ENCODE measurements at places on chromosomes 12 and 14.

GRCh38 chr12:116559162-116559935 lies at the start of gene MAP1LC3B2:
Gene MAP1LC3B2, plus strand, starts transcription at chr12:116559381. Its CDS starts 16,562 bp downstream, at chr12:116575943.
- peak; percentile 96 for ATAC-seq

DNA sequence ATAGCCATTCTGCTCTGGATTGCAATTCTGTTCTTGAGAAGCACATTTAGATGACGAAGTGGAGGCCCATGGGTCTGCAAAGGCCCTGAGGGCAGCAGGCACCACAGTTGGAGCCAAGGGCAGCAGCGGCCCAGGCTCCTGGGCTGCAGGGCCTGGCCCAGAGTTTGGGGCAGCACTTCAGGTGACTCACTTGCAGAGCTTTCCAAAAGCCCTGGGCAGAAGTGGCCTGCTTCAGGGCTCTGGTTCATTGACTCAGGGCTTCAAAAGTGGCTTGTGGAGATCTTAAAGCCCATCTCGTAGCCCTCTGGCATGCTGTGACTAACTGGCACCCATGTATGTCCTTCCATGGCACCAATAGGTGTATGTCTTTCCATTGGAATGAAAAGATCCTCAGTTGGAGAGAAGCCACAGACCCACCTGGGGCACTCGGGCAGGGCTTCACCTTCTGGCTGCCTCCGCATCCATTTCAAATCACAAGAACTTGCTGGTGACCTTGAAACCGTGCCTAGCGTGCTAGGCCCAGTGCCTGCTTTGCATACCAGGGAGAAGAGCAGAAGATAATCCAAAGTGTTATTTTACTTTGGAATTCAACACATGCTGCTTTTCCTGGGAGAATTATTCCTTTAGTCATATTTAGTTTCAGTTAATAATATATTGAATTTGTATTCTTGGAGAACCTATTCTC lies 106.7 kb downstream of the PRMT8 start:
- no peak for ATAC-seq

- ATAC-seq = no peak
These were observed 178.1 kb downstream of the SOX5 start for GRCh38 chr12:23771240-23771949.

DNA sequence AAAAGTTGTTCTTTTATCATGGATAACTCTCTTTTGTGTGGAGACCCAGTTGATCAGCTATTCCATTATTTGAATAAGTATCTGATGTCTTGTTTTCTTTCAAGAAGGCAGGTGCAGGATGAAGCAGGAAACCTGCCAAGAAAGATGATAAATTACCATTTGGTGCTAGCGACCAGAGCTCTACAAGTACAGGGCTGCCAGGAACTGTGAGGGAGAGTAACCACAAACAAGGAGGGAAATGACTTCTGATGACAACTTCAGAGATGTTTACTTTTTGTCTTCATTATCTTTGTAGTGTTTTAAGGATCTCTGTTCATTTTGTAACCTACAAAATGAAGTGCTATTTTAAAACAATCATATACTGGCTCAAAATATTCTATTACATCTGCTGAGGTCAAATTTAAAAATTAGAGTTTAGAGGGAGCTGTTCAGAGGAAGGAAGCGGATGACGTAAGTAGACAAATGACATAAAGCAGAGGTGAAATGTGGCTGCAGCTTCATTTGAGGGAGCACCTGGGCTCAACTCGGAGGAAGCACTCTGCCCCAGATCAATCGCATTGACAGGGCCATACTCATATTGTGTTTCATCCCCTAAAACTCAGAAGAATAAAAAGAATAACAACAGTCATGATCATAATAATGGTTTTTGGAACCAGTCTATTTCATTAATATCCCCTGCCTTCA lies 226.8 kb downstream of the C12orf42 start:
- ATAC-seq = no peak

DNA sequence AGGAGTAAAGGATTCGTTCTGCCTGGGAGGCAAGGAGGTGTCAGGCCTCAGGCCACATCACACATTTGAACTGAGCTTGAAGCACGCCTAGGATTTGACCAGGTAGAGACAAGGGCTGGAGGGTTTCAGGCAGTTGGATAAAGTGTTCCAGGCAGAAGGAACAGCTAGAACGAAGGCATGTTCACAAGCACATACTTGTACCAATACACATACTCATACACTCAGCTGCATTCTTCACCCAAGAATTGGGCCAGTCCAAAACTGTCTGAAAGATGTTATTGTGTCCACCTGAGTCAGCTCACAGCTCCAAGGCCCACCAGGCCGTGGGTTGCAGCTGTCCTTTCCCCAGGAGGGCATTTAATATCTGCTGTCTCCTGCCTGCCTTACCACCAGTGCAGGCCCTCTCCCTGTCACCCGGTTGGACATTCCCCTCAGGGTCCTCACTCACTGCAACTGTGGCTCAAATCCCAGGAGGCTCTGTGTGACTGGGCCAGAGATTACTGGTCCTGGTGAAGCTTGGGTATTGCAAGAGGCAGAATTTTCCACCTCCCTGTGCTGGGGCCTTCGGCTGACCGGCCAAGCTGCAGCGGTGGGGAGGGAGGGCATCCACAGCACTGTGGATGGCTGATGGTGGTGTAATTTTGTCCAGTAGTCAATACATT lies 12.8 kb upstream of the AQP2 start:
- peak; percentile 81 for ATAC-seq

- peak; percentile 8 for ATAC-seq
These were observed 19.3 kb upstream of the ETV6 start for GRCh38 chr12:11630046-11630706.

All from esophagus mucosa (tissue), 1 donor.